ENCODE measurements at places on chromosomes 2 and 18.

GRCh38 chr2:102037681-102038080, 45.9 kb downstream of the IL1R2 start:
- DNase-seq = no peak

- no peak for DNase-seq
Measured at GRCh38 chr2:234091883-234092282, 41.4 kb downstream of the SPP2 start.

DNA sequence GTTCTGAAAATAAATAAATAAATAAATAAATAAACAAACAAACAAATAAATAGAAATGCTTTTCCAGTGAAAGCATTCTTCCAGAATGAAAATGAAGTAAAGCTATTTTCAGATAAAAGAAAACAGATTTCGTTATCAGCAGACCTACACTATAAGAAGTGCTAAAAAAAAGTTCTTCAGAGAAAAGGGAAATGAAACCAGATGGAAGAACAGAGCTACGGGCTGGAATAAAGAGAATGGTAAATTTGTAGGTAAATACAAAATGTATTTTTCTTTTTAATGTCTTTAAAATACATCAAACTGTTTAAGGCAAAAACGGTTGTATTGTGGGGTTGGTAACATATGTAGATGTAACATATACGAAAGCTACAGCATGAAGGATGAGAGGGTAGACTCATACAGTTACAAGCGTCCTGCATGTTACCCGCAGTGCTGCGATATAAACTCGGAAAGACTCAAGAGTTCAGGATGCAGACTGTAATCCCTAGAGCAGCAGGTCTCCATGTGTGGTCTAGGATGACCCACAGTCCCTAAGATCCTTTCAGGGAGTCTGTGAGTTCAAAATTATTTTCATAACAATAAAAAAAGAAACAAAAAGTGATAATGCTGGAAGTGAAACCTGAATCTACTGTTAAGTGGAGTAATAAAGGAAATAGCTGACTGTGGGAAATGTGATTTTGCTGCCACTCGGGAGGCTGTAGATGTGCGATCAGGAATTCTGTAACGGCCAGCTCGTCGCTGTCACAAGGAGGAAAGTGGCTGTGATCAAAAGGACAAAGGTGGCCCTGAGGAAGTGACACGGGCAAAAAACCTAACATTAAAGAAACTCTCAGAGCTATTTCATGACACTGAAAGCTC, 5.3 kb upstream of the RAB12 start:
- no peak for DNase-seq

GRCh38 chr2:119227346-119227745, 3.7 kb downstream of the STEAP3 start:
- DNase-seq = no peak

DNA sequence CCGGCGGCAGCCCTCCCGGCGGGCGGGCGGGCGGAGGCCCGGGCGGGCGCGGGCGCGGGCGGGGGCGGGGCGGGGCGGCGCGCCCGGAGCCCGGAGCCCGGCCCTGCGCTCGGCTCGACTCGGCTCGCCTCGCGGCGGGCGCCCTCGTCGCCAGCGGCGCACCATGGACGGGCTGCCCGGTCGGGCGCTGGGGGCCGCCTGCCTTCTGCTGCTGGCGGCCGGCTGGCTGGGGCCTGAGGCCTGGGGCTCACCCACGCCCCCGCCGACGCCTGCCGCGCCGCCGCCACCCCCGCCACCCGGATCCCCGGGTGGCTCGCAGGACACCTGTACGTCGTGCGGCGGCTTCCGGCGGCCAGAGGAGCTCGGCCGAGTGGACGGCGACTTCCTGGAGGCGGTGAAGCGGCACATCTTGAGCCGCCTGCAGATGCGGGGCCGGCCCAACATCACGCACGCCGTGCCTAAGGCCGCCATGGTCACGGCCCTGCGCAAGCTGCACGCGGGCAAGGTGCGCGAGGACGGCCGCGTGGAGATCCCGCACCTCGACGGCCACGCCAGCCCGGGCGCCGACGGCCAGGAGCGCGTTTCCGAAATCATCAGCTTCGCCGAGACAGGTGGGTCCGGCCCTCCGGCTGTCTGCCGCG, at the start of gene INHBB:
TSS of gene INHBB (plus strand) at position 111 of the 641 bp plus-strand sequence. CDS start at position 164, 53 bp downstream.
- no peak for DNase-seq

DNA sequence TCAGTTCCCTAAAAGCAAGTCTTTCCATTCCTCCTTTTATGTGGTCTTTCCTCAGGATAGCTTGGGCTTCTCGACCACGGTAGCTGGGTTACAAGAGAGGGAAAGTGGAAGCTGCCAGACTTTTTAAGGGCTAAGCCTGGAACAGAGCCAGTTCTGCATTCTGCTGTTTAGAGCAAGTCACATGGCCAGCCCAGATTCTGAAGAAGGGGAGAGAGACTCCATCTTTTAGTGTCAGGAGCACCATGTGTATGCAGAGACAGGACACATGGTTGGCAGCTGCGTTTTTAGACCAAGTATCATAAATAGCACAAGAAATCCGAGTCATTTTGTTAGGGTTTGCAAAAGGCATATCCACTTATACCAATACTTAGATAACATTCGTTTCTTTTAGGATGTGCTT, 4.7 kb downstream of the HMSD start:
- no peak for DNase-seq

DNA sequence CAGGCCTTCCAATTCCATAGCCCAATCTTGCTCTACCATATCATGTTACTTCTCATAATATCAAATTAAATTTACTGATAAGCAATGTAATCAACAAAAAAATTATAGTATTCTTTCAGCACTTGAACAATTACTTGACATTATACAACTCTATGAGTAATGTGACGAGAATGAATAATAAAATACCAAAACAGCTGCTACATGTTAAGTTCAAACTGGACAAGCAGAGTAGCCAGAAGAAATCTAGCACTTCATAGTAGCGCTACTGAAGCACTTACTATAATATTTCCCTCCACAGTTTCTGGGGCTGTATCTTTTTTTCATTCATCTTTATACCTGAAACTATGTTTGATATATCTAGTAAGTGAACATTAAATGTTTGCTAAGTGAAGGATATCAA, 14.9 kb downstream of the PPP3R1 start:
- no peak for DNase-seq

DNA sequence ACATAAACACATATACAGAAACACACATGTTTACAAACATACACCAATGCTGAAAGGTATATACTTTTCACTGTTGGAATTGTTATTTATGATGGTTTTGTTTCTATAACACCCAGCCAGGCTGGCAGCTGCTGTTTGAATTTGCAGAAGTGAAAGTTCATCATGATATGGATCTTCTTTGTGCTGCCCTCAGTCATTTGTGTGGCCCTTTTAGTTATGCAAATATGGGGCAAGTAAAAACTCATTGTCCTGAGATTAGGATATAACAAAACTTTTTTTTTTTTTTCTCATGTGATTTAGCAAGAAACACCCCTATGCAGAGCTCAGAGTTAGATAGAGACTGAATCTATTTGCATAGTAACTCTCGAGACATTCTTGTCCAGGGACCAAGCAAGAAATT, 714.1 kb downstream of the KCNJ3 start:
- DNase-seq = no peak

GRCh38 chr2:203238292-203238703, 520 bp upstream of the CYP20A1 start:
- DNase-seq = no peak

DNA sequence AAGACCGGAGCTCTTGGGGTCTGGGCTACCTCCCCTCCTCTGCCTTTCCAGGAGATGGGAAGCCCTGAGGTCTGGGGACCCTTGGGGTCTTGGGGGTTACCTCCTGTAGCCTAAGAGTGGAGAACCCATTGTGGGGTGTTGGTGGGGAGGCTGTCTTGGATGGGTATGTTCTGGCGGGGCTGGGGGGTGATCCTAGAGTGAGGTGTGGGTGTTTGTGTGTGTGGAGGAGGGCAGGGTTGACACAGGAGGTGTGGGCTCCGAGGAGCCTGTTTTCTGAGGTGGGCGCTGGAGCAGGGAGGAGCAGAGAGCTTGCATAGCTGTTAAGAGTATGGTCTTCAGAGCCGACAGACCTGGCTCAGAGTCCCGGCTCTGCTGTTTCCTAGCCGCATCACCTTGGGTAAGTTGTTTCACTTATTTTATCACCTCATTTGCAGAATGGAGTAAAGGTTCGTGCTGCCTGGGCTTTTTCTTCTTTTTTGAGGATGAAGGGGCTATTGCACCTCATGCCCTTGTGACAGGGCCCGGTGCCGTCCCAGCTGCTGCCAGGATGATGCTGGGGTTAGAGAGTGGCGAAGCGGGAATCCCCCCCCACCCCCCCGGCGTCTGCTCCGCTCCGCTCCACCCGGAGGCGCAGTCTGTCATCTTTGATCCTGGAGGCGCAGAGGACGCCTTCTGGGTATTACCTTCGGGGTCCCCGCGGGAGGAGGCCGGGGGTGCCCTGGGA, 17.2 kb downstream of the TET3 start:
- no peak for DNase-seq

GRCh38 chr18:72819050-72819449, 48.7 kb downstream of the NETO1 start:
- no peak for DNase-seq

DNA sequence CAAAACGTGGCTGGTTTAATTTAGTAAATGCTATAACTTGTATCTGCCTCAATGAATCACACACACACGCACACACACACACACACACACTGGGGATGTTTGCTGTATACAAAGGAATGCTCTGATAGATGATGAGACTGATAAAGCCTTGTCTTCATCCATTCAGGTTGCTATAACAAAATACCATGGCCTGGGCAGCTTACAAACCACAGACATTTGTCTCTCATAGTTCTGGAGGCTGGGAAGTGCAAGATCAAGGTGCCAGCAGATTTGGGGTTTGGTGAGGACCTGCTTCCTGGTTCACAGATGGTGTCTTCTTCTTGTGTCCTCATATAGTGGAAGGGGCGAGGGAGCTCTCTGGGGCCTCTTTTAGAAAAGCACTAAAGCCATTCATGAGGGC, 149.5 kb upstream of the HDAC4 start:
- DNase-seq = no peak

- peak; percentile 32 for DNase-seq
Measured at GRCh38 chr2:30026091-30027055, 105.0 kb upstream of the ALK start.

GRCh38 chr2:227661025-227661649, 5.5 kb upstream of the SCYGR5 start:
- DNase-seq = no peak

DNA sequence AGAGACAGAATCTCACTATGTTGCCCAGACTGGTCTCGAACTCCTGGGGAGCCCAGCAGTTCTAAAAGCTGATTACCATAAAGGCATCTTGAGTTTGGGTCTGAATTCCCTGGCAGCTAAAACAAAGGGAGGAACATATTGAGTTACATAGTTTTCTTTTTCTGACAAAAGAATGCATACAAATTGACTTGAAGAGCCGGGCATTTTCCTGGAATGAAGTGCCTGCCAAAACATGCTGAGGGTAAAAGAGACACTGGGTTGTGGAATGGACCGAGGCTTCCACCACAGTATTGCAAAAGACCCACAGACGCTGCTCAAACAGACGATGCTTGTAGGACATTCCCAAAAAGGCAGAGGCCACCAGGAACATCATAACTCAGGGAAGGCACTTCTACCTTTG, 35.1 kb upstream of the ROCK2 start:
- DNase-seq = no peak

DNA sequence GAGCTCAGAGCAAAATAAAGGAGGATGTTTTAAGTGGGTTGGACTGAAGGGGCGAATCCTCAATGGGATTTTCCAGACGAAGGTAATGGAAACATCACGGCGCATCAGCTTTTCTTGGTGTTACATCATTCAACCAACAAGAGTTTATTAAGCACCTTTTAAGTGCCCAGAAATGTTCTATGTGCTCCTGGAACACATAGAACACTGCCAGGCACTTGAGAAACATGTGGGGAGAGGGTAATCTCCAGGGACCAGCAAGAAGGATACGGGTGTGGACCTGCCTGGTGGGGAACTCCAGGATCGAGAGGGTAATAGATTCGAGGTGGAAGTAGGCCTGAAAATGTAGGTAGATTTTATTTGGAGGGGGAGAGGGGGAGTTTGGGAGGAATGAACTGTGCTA, 168.6 kb downstream of the PRKCE start:
- no peak for DNase-seq

GRCh38 chr18:8008033-8008432, 440.9 kb downstream of the PTPRM start:
- no peak for DNase-seq

DNA sequence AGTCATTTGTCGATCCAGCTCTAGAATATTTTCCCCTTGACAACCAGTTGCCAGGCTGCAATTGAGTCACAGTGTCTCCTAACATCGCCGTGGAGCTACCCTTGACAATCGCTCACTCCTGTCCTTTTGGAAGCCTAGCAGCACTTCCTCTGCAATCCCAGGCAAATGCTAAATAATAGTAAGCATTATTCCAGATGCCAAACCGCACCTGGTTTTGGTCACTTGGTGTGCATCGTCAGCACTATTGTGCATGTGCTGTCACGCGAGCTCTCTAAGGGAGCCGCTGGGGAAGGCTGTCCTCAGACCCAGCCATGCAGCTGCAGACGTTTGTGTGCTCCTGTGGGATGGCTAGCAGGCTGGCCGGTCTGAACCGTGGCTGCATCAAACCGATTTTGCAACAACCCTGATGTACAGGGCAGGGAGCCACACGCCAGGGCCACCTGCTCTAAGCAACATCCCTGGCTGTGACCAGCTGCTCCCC, 549.5 kb upstream of the ID2 start:
- DNase-seq = no peak

- DNase-seq = no peak
Measured at GRCh38 chr2:128378231-128379020, 59.8 kb upstream of the HS6ST1 start.

GRCh38 chr18:31977270-31977872, 34.4 kb upstream of the TRAPPC8 start:
- peak; percentile 25 for DNase-seq

DNA sequence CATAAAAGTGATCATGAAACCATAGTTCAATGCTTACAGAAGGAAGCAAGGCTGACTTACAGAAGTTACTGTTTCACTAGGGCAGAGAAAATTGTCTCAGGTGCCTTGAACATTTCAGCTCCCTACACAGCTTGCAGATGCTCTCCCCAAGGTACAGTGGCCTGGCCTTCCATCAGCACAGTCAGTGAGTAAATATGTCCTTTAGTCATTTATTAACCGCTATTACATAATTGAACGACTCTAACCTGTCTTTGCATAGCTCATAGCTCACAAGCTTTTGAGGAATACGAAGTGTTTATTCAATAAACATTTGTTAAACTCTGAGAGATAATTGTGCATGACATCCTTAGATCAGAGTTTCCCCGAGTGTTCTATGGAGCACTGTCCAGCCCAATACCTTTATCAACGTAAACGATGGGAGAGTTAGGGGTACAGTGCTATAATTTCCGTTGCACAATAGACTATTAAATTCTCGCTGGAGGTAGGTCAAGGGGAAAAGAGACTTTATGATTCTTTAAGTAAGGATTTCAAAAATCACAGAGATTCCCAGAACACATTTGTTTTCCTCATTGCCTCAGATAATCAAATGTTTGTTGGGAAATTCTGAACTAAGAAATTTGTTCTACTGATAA, 677.8 kb downstream of the TSN start:
- DNase-seq = no peak

DNA sequence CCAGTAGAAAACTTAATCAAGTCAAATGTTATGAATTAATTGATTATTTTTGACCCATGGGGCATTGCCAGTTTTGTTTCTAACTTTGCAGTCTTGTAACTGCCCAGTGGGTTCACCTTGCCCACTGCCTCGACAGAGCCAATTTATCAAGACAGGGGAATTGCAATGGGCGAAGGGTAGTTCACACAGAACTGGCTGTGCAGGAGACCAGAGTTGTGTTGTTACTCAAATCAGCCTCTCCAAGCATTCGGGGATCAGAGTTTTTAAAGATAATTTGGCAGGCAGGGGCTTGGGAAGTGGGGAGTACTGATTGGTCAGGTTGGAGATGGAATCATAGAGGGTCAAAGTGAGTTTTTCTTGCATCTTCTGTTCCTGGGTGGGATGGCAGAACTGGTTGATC, 168.5 kb upstream of the COPS8 start:
- no peak for DNase-seq

Data from activated CD4-positive, alpha-beta memory T cell treated with anti-CD3 and anti-CD28 coated beads, Interleukin-2, amount 10 ng/mL, durations not matched to agents 7 days and 5 days (primary cell).